ENCODE measurements at places on chromosomes 11 and 22.

DNA sequence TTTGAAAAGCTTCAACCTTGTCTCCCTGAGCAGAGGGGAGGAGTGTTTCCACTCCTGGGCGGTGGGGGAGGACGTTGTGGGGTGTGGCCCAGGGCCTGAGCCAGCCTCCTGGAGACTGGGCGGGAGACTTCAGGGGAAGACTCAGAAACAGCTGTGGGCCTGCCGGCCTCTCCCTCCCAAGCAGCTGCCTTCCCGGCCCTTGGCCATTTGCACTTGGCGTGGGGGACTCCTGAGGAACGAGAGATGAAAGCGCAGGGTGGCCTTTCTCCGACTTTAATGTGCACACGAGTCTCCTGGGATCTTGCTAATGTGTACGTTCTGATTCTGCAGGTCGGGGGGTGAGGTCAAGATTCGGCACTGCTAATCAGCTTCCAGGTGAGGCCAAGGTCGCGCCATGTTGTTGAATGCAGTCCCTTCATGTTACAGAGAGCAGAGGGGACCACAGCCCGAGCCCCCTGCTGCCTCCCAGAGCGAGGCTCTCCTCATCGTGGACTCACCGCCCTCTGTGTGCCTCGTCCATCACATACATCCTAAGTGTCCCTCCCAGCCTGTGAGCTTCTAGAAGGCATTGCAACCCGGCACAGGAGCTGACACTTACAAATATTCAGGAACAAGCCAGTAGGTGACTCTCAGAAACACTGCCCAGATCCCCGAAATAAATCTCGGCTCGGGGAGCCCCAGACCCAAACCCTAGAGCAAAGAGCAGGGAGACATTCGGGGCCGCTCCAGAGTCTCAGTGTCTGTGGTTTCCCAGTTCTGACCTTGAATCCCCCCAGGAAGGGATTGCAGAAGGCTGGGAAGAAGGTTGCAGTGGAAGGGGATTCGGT lies 7.7 kb downstream of the LIF start:
- DNase-seq: no peak

- no peak for DNase-seq
Observed at GRCh38 chr22:31288496-31289240, 3.6 kb downstream of the PIK3IP1 start.

DNA sequence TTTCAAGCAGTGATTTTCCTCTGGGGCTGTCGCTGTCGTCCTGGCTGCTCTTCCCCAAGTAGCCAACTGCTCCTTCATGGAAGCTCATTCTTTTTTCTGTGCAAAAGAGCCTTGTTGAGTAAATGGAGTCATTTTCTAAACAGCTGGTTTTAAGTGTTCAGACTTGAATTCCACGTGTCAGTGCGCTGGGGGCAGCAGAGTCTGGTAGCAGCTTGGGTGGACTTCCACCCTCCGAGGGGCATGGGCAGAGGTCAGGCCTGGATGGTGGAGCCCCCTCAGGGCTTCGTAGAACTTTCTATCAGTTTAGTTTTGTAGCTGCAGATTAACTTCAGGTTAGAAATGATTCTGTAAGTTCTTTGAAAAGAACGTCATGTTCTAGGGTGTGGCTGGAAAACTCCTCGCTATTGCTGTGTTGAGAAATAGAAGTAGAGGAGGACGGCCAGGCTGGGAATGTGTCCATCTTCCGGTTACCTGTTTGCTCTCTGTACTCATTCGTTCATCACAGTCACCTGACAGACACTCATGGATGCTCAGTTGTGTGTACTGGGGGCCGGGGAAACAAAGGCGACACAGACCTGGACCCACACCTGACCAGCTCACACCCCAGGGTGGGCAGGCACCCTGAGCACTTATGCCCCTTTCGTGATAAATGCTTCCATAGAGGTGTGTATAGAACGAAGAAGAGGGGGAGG lies 270.7 kb downstream of the TBC1D22A start:
- DNase-seq: no peak

GRCh38 chr11:134531327-134532130 lies 119.5 kb upstream of the B3GAT1 start:
- DNase-seq: peak; percentile 56

GRCh38 chr22:36757668-36758211 lies 18.2 kb downstream of the IFT27 start:
- peak; percentile 82 for DNase-seq

DNA sequence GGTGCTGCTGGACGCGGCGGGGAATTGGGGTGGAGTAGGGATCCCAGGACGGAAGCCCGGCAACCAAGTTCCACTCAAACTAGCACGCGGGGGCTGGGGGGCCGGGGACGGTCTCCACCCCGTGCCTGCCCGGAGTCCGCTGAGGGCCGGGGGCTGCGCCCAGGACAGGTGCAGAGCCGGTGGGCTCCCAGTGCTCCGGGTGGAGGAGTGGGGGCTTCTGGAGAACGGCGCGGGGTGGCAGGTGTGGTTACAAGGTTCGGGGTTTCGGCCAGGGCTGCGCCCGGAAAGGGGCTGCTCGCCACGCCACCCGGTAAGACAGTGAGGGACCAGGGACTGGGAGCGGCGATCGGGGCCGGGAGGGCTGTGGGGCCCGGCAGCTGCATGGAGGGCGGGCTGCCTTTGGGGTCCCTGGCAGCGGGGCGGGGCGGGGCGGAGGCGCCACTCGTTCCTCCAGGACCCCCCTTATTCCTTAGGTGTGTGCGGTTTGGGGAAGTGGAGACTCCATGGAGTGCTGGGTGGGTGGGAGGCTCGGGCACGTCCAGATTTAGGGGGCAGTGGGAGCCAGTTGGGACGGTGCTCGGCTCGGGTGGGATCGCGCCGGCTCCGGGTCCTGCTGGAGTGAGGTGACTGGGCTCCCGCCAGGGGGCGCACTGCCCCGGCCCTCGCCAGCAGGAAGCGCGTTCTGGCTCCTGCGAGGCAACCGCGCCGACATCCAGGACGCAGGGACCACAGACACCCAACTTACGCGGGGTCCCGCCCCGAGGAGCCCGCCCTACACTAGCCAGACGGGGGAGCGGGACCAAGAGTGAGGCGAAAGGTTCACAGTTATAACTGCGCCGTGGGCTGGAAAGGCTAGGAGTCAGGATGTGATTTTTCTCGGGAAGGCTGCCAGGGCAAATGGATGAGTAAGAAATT lies 868 bp downstream of the TSPAN18 start:
- DNase-seq: peak; percentile 94

DNA sequence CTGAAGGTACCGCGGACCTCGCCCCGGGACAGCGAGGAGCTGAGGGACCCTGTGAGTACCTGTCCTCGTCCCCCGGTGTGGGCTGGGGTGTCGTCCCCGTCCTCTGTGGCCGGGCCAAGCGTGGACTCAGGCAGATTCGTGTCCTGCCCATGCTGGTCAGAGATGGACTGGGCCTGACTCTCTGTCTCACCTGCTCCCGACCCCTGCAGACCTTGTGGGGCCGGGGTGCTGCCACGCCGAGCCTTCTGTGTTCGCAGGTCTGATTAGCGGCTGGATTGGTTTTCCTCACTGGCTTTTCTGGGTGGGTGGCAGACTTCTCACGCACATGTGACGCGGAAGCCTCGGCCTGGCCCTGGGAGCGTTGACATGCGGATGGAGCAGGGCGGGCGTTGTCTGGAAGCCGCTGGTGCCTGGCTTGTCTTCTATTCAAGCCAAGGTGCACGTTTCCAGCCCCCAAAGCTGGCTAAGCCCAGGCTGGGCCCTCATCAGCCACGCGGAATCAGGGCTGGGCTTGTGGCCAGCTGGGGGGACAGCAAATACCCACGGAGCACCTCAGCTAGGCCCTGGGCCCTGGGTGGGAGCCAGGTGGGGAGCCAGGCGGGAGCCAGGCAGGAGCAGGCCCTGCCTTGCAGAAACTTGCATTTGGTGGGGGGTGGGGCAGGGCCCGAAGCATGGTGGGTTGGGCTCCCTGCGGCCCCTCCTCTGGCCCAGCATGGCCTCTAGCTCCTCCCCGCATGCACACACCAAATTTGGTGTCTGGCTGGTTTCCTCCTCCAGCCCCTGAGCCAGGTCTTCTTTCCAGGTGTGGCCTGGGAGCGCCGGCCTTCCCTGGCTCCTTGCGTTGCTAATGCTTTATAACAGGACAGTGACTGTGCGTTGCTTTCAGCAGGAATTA lies 7.0 kb downstream of the GRAMD4 start:
- no peak for DNase-seq

GRCh38 chr11:37710031-37710430 lies 1112.0 kb upstream of the RAG2 start:
- DNase-seq: no peak

- no peak for DNase-seq
Observed at GRCh38 chr11:72758304-72758689, 6.1 kb upstream of the ARAP1 start.

Data from type B pancreatic cell (in vitro differentiated cells).